ENCODE measurements at places on chromosomes 11 and 22.

- peak; percentile 29 for DNase-seq
These were observed 28.3 kb upstream of the MALAT1 start for GRCh38 chr11:65470433-65471049.

GRCh38 chr11:71433648-71434450, 14.3 kb downstream of the DHCR7 start:
- no peak for DNase-seq

DNA sequence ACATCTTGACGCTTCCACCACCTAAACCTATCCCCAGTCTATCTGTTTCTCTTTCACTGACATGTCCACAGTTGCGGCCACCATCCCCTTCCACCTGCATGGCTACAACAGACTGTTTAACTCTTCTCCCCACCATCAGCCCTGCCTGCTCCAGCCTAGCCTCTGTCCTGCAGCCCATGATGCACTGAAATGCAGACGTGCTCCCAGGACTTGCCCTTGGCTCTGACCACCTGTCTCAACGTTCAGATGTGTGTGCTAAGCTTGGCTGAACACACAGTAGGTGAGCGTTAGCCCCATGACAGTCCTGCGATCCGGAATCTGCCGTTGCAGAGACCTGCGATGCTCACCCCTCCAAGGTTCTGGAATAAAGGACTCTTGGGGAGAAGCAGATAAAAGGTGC, 22.7 kb downstream of the CBX7 start:
- DNase-seq: no peak

- no peak for DNase-seq
These were observed 91.4 kb downstream of the RPL27A start for GRCh38 chr11:8773916-8774539.

GRCh38 chr11:74932169-74932568, 16.7 kb downstream of the XRRA1 start:
- DNase-seq: no peak

DNA sequence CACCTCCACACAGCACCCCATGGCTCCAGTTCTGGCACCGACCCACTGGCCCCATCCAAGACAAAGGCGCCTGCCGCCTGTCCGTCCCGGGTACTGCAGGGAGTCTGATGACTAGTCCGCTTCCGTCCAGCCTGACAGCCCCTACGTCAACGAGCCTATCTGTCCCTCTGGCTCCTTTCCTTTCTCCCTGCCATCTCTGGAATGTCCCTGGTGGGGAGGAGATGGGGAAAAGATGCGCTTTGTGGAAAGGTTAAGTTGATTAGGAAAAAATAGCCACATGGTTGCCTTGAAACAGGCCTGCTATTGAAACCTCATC, 10.4 kb downstream of the PDGFB start:
- DNase-seq: no peak

- no peak for DNase-seq
These were observed 3.7 kb downstream of the MICALL1 start for GRCh38 chr22:37909766-37910165.

DNA sequence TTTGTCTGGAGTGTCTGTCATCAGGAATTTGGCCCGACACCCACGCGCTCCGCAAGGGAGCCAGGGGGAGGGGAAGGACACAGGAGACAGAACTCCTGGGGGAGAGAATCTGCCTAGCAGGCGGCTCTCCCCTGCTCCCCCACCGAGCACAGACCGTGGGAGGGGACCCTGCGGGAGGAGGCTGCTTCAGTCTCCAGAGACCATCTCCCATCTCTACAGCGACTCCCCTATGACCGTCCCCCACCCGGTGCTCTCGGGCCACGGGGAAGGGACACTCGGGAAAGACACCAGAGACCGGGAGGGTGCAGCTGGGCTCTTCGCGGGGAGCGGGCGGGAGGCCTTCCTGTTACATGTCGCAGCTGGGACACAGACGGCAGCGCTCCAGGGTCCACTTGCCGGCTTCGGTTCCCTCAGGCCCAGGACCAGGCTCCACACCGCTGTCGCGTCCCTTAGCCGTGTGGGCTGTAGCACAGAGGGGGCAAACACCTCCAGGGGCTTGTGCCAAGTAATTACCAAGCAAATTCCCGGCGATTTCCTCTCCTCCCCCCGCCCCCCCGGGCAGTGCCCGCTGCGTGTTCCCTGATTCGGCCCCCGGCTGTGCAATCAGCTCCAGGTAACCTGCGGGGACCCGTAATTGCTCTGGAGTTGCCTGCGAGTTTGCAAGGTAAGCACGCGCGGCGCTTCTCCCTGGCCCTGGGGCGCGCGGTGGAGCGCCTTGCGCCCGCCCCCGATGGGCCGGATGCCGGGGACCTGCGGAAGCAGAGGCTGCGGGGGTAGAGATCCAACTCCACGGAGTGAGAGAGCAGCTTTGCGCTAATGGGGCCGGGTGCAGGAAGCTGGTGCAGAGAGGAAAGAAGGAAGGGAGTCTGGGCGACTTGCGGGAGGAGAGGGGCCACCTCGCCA, 155.1 kb upstream of the CADM1 start:
- DNase-seq: no peak

DNA sequence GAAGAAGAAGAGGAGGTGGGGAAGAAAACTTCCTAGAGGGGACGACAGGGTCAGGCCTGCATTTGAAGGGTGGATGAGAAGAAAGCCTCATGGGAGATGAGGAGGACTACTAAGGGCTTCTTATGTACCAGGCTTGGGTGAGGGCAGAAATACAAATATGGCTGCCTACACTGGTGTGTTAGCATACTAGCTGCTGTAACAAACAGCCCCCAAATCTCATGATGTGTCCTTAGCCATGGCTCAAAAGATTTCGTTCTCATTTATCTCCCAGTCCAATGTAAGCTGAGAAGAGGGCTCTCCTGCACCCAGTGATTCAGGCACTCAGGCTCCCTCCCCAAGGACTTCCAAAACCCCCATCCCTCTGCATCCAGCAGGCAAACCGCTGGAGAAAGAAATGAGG, 11.6 kb upstream of the MB start:
- DNase-seq: no peak

DNA sequence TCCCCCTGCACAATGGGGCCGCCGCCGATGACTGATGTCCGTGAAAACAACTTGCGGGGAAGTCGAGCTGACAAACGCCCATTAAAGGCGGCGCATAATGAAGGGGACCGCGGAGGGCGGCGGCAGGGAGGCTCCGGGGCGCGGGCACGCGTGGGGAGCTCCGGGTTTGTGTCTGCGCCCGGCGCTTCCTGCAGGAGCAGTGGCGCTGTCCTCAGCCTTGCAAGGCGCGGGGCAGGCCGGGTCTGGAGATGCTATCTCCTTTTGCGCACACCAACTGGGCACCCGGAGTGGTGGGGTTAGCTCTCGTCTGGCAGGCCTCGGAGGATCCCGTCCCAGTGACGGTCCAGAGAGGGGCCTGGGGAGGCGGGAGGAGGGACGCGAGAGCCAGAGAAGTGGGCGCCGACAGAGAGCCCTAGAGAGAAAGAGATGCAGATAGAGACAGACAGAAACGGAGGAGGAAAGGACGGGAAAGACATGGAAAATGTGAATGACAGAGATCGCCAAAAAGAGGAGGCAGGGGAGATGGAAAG, 390 bp upstream of the FGF3 start:
- no peak for DNase-seq

DNA sequence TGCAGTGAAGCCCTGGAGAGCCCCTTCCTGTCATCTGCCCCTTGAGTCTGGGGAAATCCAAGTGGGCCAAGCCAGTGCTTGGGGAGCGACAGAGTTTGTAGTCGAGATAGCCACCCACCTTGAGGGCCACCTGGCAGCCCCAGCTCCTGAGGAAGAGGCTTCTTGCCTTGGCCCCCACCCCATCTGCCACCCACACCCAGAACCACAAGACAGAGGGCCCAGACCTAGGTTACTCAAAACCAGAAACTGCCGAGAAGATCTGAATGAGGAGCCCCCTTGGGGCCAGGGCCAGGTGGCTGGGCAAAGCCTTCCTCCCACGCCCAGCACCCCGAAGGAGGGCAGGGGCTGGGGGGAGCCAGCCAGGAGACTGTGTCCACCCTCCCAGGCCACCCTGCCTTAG, 18.8 kb upstream of the PRR5 start:
- DNase-seq: no peak

- no peak for DNase-seq
These were observed 10.5 kb downstream of the TXN2 start for GRCh38 chr22:36470994-36471331.

DNA sequence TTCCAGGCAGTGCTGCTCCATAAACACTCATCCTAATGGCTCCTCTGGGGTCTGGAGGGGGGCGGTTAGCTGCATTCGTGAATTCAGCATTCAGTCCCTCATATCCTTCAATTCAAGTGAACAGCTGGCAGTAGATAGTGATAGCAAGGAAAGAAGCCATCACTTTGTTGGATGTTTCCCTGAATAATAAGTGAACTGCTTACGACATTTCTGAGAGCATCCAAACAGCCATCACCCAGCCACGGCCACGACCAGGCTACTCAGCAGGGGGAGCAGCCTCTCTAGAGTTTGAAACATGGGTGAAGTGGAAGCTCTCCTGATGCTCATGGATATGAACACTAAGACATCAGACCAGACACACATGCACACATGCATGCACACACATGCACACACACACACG, 163.6 kb downstream of the NTM start:
- DNase-seq: no peak

DNA sequence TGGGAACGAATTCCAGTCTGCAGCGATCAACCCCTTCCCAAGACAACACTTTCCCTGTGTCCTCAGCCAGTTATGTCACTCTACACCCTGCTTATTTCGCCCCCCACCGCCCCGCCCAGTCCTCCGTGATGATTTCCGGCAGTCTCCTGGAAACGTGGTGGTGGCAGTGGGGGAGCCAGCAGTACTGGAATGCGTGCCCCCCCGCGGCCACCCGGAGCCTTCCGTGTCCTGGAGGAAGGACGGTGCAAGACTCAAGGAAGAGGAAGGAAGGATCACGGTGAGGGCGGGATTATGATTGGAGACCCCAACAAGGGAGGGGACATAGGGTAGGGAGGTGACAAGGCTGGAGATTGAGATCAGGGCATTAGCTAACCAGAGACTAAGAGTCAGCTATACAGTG, 4.1 kb downstream of the ROBO3 start:
- no peak for DNase-seq

DNA sequence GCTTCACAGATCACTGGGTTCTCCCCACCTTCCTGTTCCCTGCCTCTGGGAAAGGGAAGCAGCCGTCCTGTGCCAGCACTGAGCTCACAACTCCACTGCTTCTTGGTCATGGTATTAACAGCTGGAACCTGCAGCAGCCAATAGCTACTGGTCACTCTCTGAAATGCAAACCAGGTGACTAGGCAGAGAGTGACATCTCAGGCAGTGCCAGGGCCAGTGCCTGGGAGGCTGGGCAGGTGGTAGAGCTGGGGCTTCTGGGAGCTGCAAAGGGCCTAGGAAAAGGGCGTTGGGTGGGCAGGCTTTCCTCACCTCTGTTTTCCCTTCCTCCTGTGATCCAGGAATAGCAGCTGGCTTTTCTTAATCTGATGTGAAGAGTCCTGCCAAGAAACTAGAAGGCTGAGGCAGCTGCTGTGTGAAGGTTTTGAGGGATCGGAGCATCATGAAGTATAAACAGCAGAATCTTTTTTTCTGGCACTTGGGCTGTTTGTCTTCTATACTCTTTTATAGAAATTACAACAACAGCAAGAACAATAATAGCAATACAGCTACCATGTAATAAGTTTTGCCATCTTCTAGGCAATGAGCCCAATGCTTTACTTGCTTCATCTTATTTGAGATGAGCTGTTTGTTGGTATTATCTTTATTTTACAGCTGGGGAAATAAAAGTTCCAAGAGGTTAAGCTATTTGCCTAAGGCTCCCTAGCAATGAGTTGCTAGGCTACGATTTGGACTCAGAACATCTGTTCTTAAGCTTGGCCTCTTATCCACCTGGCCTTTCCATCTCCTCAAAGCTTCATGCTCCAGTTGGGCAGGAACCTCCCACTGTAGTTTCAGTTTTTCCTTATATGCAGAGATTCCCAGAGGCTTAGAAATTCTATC, 22.0 kb upstream of the CD44 start:
- no peak for DNase-seq

GRCh38 chr11:45484326-45484883, 181.0 kb downstream of the CHST1 start:
- DNase-seq: no peak

GRCh38 chr11:68002938-68003845, 705 bp downstream of the UNC93B1 start:
- peak; percentile 87 for DNase-seq

- DNase-seq: peak; percentile 83
These were observed at the start of gene KCNQ1 for GRCh38 chr11:2444821-2445745. Gene KCNQ1 (plus strand): TSS chr11:2445008. CDS start chr11:2445099, 91 bp downstream.

DNA sequence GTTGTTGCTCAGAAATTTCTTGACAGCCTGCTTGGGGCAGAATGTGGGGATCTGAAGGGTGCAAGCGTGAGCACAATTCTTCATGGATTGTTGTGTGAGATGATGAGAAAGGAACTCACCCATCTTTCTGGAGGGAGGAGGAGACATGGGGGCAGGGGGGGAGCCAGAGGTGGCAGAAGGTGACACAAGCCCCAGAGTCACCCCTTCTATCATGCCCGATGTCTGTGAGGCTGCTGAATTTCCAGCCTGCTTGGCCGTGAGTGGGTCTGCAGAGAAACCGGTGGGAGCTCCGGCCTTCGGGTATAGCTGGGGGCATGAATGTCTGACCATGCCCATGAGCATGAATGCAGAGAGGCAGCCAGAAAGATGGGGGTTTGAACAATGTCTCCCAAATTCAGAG, 870.7 kb downstream of the TBC1D22A start:
- DNase-seq: no peak

DNA sequence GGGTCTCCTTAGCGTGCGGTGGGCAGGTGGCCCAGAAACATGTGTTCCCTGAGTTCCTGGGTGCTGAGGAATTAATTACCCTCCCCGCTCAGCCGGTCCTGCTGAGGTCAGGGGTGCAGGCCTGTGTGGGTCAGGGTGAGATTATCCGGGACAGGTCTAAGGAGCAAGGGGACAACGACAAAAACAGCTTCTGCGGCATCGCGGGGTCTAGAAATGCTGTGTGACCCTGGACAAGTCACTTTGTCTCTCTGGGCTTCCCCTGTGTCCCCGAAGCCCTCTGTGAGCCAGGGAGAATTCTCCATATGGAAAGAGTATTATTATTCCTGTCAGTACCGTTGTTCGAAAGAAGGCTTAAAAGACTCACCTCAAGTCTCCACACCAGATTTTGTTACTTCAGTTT, 186.1 kb downstream of the MN1 start:
- DNase-seq: no peak

DNA sequence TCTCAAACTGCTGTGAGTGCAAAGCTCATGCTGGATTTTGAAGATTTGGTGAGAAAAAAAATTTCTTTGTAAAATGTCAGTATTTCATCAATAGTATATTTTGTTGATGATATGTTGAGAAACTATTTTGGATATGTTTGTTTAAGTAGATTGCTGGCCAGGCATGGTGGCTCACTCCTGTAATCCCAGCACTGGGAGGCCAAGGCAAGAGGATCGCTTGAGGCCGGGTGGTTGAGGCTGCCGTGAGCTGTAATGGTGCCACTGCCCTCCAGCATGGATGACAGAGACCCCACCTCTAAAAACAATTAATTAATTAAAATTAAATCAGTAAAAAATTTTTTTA, 6.9 kb upstream of the IFITM3 start:
- DNase-seq: no peak

Measured in mucosa of descending colon (tissue), 3 donors.